ENCODE measurements at places on chromosomes 16 and 17.

DNA sequence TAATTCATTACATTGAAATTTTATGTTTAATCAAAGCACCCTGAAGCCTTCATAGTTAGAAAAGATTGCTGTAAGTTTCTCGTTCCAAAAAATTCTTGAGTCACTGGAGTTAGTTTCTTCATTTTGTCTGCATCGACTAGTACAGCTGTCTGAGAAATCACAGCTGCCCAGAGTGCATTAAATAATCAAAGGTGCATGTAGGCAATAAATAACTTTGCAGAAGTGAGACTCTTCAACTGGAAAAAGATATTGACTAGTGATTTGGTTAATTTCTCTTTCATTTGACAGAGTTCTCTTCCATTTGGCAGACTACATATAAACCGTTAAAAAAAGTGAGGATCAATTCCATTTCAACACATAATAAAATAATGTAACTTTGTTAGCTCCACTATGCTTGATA, 234.0 kb downstream of the CNTNAP4 start:
- DNase-seq: no peak

DNA sequence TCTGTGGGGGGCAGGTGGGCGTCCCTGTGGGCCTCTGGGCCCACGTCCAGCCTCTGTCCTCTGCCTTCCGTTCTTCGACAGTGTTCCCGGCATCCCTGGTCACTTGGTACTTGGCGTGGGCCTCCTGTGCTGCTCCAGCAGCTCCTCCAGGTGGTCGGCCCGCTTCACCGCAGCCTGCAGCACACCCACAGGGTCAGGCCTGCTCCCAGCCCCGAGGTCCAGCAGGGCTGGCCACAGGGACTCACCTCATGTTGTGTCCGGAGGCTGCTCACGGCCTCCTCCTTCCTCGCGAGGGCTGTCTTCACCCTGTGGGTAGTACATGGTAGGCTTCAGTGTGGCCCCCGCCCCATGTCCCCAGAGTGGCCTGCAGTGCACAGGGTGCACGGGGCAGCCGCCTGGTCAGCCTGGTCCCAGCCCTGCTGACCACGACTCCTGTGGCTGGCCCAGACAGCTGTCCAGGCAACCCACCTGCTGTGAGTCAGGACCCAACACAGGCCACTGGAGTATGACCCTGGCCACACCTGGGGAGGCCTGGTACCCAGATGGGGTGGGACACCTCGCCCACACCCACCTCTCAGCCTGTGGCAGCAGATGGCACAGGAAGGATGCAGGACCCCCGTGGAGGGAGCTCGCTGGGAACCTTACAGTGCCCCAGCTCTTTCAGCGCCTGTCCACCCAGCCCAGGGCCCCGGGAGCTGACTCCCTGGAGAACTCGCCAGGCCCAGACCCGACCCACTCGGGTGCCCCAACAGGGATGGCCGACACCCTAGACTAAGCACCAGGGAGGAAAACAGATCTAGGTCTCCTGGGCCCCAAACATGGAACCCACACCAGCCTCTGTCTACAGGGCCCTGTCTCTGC, 23.9 kb upstream of the AATK start:
- DNase-seq: no peak

DNA sequence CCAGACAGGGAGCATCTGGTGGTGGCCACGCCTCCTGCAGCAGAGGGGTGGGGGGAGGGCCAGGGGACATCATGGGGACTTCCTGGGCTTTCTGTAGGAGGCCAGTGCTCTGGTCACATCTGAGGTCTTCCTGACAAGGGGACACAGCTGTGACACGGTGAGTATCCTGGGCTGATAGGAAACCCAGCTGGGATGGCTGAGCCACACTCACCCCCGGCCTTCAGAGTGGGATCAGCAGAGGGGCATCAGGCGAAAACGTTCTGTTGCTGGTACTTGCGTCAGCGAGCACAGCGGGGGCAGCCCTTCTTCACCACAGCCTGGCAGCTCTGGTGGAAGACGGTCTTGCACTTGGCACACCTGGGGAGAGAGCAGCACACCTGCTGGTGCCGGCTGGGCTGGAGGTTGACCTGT, 122.9 kb upstream of the SMURF2 start:
- no peak for DNase-seq

DNA sequence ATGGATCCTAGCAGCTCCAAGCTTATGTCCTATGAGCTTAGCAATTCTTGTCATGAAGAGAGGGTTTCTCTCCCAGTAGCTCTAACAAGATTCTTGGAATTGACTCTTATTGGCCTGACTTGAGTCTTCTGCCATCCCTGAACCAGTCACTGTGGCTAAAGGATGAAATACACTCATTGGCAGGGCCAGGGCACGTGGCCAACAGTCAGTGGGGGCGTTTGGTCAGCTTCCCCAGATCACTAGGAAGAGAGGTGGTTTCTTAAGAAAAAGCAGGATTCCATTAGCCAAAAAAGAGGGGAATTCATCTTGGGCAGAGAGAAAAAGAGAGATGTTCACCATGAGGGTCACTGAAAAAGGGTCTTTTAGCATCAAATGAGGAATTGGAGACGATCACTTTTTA, 363.2 kb downstream of the SNX29 start:
- DNase-seq: no peak

DNA sequence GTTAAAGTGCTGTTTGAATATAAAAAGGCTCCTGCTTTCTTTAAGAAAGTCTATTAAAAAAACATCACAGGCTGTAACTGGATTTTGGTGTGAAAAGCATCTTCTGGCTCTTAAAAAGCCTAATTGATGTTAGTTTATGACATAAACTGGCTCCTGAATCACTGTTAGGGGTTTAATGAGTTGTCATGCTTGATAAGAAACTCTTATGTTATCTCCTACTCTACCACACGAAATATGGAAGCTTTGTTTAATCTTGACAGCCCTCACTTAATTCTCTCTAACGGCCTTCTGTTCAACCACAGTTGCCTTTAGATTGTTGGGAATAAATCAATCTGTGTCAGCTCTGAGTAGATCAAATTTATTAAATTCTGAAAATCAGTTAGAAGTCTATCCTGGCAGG, 51.5 kb downstream of the CPPED1 start:
- no peak for DNase-seq

DNA sequence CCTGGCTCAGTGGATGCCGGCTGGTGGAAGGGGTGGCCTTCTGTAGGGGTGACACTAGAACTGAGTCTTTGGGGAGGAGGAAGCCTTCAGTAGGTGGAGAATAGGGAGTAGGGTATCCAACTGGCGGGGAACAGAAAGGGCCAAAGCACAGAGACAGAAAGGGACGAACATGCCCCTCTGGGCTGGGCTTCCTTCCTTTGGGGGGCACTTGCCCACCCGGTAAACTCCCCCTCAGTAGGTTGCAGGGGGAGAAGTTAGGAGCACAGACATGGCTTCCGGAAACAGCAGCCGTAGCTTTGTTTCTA, 774 bp downstream of the ENGASE start:
- DNase-seq: peak; percentile 30

GRCh38 chr17:32636598-32637218, 149.9 kb downstream of the CDK5R1 start:
- no peak for DNase-seq

DNA sequence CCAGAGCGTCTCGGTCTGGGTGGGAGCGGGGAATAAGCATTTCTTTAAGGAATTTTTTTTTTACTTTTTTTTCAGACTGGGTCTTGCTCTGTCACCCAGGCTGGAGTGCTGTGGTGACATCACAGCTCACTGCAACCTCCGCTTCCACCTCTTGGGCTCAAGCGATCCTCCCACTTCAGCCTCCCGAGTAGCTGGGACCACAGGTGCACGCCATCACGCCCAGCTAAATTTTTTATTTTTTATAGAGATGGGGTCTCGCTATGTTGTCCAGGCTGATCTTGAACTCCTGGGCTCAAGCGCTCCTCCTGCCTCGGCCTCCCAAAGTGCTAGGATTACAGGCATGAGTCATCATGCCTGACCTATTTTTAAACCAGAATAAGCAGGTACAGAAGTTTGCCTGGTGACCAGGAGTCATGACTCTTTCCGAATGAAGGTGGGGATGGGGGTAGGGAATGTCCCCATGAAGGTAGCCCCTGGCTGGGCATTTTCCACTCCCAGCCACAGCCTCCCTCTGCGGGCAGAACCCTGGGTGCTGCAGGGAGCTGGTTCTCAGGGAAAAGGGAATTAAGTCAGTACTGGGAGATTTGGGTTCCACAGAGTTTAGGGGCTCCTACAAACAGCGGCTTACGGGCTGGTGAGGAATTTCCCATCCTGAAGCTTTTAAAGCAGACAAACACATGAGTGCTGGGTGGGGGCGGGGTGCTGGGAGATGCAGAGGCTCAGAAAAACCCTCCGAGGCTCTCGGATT, 48.3 kb downstream of the TBC1D16 start:
- DNase-seq: no peak
